HFF-Myc (cell line): ENCODE measurements at places on chromosomes 5 and 9.

- no peak for DNase-seq
These were observed at the start of gene SLC23A1 for GRCh38 chr5:139383275-139383992. SLC23A1 (minus strand) TSS chr5:139383297; CDS start chr5:139383253, 44 bp downstream.

DNA sequence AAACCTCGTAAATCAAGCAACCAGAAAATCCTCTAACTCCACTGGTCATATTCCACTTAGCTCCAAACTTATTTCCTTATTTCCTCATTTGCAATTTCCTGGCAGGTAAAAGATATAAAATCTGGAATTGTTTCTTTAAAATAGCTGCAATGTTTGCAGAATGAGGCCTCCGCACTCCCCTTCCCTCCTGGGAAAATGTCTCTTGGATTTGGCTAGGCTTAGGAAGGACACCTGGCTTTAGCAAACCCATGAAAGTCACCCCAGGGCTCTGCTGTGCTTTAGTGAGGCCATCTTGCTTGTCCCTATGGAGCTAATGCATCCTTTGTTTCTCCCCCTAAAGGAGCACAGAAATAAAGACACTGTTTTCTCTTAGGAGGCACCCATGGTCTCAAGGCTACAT, 10.5 kb downstream of the ARSB start:
- no peak for DNase-seq

- DNase-seq = no peak
These were observed 476.8 kb downstream of the LRRC70 start for GRCh38 chr5:63055421-63055820.

DNA sequence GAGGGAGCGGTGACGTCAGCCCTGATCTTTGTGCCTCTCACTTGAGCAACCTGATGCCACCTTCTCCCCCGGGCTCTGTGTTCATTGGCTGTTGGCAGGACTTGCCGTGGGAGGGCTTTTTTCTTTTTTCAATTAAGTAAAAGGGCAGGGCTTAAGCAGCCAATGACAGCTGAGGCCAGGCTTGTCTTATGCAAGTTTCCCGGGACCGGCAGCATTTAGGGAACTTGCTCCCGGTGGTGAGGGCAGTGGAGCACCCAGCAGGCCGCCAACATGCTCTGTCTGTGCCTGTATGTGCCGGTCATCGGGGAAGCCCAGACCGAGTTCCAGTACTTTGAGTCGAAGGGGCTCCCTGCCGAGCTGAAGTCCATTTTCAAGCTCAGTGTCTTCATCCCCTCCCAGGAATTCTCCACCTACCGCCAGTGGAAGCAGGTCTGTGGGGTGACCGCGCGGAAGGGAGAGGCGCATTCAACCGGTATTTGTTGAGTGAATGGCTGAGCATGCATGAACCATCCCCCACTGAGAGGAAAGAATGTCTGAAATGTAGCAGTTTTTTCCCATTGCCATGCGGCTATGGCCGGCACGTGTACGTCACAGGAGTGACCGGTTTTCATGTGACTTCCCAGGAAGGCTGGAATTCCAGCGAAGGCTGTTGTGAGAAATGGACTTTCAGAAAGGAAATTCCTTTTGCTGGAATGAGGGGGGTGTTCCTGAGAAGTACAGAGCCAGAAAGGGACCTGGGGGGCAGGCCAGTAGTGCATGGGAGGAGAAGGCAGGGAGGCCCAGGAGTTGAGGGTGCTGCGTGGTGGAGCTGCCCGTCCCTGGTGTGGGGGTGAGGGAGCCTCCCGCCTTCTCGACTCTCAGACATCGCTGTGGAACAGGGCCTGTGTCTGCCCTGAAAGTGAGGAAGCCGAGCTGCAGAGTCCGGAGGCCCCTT, 29.0 kb downstream of the PTGES2 start:
- peak; percentile 93 for DNase-seq

- no peak for DNase-seq
These were observed 1577.3 kb upstream of the C9orf72 start for GRCh38 chr9:29150606-29151005.

DNA sequence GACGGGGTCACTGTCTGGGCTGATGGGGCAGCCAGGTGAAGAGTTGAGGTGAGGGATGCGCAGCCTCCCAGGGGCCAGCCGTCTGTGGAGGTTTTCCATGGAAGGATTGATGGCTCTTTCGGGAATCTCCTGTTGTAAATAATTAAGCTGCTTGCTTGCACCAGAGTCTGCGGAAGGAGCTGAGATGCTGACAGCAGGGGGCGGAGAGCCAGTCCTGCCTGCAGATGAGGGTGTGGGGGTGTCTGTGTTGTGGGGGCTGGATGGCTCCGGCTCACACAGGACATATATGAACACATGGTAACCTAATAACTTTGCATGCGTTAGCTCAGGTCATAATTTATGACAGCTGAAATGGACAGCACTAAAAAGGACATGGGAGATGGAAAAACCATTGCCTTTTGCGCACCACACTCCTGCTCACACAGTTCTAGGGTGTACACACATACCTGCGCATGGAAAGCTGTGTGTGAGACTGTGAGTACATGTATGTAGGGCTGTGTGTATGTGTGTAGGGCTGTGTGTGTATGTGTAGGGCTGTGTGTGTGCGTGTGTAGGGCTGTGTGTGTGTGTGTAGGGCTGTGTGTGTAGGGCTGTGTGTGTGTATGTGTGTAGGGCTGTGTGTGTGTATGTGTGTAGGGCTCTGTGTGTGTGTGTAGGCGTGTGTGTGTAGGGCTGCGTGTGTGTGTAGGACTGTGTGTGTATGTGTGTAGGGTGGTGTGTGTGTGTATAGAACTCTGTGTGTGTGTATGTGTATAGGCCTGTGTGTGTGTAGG, 36.8 kb upstream of the SEMA4D start:
- no peak for DNase-seq

DNA sequence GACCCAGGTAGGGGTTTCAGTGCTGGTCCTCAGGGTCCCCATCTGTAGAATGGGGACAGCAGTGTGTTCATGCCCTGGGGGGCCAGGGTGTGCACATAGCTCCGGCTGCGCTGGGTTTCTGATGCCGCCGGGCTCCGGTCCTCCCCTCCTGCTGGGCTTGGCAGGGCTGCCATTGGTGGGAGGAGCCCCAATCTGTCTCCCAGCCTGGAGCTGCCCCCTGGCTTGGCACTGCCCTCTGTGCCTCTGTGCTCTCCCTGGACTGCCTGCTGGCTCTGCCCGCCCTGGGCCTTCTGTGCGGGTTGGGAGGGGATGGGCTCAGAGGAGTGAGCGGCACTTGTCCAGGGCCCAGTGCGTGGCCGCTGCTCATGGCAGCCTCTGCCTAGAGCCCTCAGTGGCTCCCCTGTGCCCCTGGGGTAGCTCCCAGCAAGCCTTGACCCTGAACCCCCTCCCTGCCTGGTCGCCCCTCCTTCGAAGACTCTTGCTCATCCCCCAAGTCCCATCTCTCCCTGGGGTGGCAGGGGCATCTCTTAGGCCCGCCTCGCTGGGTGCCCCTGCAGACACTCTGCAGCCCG, 35.7 kb downstream of the RXRA start:
- no peak for DNase-seq
